ENCODE measurements at places on chromosomes 16 and 17. TPM values are rescaled to one million over a fixed set of nuclear protein-coding genes. Genes with fewer than 3 reads are reported as not detected.

DNA sequence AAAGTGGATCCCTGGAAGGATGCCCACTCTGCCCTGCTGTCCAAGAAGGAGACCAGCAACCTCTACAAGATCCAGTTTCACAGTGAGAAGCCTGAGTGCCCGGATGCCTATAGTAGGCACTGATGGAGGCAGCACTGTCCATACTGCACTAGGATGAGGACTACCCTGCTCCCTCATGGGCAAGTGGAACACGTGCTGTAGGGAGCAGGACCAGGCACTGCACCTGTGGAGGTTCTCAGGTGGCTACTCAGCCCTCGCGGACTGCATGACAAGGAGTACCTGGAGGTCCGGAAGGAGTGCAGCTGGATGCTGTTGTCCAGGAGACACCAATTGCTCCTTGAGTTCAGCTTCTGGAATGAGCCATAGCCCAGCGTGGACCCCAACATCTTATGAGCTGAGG is 146.1 kb upstream of the NLRP1 start:
- no peak for DNase-seq

DNA sequence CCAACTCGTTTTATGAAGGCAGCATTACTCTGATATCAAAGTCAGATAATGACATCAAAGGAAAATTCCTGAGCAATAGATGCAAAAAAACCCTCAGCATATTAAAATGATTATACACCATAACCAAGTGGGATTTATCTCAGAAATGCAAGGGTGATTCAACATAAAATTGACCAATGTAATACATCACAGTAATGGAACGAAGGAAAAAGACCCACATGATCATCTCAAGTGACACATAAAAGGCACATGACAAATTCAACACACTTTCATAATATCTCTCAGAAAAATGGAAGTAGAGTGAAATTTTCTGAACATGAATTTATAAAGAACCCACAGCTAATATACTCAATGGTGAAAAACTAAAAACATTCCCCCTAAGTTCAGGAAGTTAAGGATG is 118.8 kb downstream of the ITFG1 start:
- DNase-seq: no peak

The ABCA8 gene
- not detected for total RNA-seq

The RILP gene
- 0.59 TPM for total RNA-seq

- no peak for DNase-seq
Measured at GRCh38 chr17:27657620-27658019, 26.6 kb downstream of the LGALS9 start.

The TUBG2 gene
- total RNA-seq: 23.4 TPM

DNA sequence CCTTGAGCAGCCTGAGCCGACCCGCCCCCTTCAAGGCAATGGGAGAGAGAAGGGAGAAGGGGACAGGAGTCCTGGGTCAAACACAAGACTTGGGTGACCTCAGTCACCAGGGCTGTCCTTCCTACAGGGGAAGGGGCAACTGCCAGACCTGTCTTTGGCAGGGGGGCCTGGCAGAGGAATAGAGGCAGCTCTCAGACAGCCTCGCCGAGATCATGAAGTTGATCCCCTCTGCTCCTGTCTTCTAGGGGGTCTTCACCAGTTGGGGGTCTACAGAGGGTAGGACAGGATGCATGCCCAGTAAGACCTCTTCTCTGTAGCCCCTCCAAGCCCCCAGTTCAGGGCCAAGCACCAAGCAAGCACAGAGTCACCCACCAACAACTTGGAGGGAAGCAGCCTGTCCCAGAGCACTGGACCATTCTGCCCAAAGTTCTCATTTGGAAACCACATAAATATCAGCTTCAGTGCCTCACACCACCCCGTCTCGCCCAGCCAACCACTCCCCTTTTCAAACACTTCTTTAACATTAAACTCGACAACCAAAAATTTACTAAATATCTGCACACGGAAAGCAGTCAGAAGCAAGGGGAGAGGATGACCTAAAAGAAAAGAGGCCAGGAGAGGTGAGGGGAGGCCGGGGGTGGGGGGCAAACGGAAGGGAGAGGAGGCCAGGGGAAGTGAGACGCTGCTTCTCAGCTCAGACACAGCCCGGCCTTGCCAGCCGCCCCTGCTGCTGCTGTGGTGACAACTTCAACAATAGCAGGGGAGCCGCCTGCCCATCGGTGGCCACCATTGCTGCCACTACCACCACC is 7.7 kb downstream of the DOK4 start:
- DNase-seq: no peak

The PNMT gene
- not detected for total RNA-seq

DNA sequence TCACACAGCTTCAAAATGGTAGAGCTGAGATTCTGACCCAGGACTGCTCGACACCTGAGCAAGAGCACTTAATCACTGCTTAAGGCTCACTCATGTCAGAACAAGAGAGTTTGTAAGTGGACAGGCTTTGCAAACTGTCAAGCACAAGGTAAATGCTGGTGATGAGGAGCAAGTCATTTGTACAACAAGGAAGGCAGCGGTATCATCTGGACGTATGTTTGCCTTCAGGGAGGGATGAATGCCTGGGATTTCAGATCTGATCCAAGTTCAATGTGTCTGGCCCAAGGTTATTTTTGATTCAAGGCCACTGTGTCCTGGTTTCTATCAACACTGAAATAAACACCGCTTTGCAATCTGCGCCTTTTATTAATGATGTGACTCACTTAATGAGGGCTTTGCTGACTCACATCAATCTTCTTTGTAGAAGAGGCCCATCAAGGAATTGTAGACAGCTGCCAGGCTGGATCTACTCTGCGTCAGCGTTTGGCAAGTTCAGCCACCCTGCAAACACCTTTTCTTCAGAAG is 174.4 kb upstream of the HS3ST3A1 start:
- DNase-seq: no peak

The FBXO39 gene
- total RNA-seq: not detected

The HOXB4 gene
- total RNA-seq: 8.9 TPM
